ENCODE measurements at places on chromosomes 13 and 19.
A peak's percentile ranks its signal among the peaks of the same experiment; 100 is the strongest.

DNA sequence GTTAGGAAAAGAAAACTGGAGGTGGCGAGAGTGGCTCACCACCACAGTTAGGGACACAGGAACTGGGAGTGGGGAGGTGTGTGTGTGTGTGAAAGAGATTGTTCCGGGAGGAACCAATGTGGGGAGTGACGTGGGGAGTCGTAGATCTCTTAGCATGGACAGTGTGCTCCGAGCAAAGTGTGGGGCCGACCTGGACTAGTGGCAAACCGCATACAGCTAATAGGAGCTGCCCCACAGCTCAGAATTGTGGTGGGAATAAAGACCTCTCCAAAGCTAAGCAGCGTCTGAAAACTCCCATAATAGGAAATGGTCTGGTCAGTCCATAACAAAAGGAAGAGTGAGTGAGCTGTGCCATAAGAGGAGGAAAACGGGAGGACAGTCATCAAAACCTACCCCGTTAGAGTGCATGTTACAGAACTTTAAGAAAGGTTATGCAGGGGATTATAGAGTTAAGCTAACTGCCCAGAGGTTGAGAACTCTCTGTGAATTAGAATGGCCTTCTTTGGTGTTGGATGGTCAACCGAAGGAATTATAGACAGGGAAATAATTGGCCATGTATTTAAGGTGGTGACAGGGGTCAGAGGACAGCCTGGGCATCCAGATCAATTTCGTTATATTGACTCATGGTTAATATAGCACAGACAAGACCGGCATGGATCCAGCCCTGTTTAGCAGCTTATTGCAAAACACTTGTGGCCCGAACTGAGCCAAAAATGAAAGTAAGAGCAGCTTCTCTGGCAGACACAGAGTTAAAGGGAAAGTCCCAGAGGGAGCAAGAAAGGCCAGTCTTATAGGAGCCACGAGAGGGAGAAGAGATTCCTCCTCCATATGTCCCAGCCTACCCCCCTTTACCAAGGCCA lies 8.9 kb upstream of the SLC15A1 start:
- DNase-seq: peak; percentile 30

DNA sequence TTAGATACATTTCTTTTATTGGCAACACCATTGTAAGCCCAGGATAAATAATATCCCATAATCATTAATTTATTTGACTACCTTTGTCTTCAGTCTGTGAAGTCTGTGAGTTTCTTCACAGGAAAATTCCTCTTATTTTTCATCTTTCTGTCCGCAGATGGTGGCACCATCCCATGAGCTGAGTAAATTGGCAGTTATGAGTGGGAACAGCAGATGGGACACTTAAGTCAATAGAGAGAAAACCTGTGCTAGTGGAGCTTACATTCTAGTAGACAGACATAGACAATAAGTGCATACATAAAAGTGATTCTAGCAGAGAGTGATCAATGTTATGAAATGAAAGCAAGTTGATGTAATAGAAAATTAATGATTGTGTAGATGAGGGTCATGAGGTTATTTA lies 638.2 kb upstream of the MIR17HG start:
- no peak for DNase-seq

- no peak for DNase-seq
Measured at GRCh38 chr19:17333611-17334413, 843 bp downstream of the ANO8 start.

GRCh38 chr19:46697204-46697960 lies 19.5 kb downstream of the PRKD2 start:
- DNase-seq: peak; percentile 50

- no peak for DNase-seq
Measured at GRCh38 chr13:82766732-82767321, 1115.4 kb downstream of the SLITRK1 start.

GRCh38 chr19:51777570-51778462 lies 16.8 kb downstream of the FPR2 start:
- peak; percentile 68 for DNase-seq

- no peak for DNase-seq
Measured at GRCh38 chr19:48095612-48096175, 14.9 kb downstream of the PLA2G4C start.
